Ureter (tissue), 1 donor: ENCODE measurements at places on chromosomes 7 and 10. TPM values are rescaled to one million over a fixed set of nuclear protein-coding genes. Genes with fewer than 3 reads are reported as not detected.

- DNase-seq: no peak
Measured at GRCh38 chr7:95609277-95609971, 13.1 kb upstream of the PDK4 start.

GRCh38 chr7:53218730-53219504, 183.5 kb downstream of the POM121L12 start:
- no peak for DNase-seq

GRCh38 chr10:59711871-59712494, 2.3 kb upstream of the SLC16A9 start:
- no peak for DNase-seq

DNA sequence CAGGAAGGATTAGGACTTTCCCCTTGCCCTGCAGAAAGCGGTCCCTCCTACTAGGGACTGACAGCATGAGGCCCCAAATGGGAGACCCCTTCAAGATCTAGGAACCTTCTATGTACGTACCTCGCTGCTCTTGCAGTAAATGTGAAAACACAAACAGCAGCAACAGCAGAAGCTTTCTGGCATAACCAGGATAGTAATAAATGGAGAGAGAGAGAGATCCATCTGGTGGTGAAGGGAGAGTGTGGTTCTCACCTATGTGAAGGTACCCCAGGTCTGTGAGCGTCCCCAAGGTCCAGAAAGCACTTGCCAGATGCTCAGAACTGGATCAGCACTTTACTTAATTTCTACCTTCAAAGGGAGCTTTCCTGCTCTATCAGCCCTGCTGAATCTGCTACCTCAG, 592.7 kb downstream of the PARD3 start:
- DNase-seq: no peak

GRCh38 chr10:3683560-3683959, 101.4 kb downstream of the KLF6 start:
- no peak for DNase-seq

GRCh38 chr7:132345543-132346129, 230.6 kb downstream of the PLXNA4 start:
- no peak for DNase-seq

DNA sequence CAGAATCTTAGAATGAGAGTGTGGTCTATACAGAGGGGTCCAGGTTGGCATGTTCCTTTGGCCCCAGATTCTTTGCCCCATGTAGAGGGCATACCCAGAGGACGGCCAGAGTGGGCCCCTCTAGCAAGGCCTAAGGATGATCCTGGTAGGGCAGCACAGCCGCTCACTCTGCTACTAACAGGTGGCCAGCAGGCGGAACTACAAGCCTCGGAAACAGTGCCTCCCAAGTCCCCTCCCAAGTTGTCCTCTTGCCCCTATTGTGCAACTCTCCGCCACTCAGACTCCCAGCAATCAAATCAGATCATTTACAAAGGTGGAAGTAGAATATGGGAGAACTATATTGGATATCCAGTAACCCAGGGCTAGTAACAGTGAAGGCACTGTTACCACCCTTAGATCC, 107.4 kb downstream of the STRA8 start:
- no peak for DNase-seq

GRCh38 chr7:41224063-41224763, 478.7 kb downstream of the INHBA start:
- peak; percentile 51 for DNase-seq

DNA sequence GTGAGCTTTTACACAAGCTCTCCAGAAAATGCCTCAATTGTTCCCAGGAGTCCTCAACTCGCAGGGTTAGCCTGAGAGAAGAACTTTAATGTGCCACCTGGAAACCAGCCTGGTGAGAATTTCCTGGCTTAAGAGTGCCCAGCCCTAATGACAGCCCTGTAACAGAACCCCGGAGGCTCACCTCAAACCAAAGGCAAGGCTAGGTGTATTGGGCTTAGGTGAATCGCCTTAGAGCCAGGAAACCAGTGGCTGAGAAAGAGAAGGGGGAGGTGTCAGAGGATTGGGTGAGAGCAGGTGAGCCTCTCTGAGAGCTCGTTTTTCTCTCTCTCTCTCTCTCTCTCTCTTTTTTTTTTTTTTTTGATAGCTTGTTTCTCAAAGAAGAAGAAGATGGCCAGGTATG, 7.3 kb downstream of the OCM2 start:
- no peak for DNase-seq

GRCh38 chr7:22445140-22445743, 54.7 kb downstream of the STEAP1B start:
- peak; percentile 55 for DNase-seq

- no peak for DNase-seq
Measured at GRCh38 chr7:11612737-11613136, 219.3 kb downstream of the THSD7A start.

DNA sequence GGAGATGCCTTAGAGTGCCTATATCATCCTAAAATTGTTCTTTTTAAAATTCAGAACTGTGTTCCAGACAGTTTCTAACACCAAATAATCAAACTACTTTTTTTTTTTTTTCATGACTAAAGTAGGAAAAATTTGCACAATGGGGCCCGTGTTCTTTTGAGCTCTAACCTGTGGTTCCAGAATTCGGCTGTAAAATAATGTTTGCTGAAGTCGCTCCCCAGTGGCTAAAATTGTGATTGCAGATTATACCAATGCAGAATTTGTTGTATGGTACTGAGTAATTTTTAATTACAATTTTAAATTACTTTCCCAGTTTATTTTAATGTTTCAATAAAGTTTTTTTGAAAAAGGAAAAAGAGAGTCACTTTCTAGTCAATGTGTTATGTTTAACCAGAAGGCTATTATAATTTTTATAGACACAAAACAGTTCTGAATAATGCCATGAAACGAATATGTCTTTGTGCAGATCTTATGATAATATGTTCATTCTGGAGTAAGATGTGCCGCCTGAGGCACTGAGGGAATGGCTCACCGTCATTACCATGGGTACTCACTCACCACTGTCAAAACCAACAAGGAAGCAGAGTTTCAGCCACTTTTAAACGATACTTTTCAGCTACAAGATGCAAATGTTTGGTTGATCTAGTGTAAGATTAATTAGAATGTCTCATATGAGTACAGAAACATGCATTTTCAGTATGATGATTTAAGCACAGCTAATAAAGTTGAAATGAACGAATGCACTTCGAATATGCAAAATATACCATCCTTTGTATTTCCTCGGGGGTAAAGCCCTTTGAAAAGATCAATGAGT, 173.6 kb downstream of the PRKCQ start:
- no peak for DNase-seq

- no peak for DNase-seq
Measured at GRCh38 chr7:147079083-147079482, 962.5 kb downstream of the CNTNAP2 start.

GRCh38 chr7:158236400-158236799, 351.2 kb downstream of the PTPRN2 start:
- no peak for DNase-seq

- peak; percentile 90 for DNase-seq
Measured at GRCh38 chr7:157138424-157139110, at the start of gene UBE3C. TSS of gene UBE3C (plus strand) at chr7:157138926. CDS start at chr7:157139273, 347 bp downstream.

DNA sequence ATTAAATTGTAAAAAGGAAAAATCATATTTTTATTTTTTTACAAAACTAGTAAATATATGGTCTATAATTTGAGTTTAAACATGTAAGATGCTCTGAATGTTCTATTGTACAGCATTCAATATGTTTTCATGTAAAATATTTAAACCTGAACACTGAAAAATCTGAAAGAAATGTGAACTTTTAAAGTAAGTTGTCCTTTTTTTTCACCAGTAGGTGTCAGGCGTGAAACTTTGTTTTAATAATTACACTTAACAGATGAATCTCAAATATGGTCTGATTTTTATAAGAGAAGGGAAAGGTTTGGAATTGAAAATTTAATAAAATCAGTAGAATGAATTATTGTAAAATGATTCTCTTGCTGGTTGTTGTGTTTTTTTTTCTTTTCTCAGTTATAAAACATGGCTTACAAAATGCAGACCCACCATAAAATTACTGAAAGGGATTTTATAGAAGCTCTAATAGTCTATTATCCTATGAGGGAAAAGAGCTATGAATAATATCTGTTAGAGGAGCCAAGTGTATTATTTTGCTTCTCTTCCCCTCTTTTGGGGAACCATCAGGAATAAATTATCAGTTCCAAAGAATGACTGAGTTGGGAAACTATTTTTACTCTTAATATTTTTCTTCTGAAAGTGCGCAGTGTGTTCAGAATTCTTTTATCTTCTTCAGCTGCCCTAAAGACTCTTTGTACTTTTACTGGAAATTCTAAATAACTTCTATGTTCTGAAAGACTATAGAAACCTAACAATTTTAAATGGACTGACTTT, 217.7 kb upstream of the FZD1 start:
- no peak for DNase-seq

DNA sequence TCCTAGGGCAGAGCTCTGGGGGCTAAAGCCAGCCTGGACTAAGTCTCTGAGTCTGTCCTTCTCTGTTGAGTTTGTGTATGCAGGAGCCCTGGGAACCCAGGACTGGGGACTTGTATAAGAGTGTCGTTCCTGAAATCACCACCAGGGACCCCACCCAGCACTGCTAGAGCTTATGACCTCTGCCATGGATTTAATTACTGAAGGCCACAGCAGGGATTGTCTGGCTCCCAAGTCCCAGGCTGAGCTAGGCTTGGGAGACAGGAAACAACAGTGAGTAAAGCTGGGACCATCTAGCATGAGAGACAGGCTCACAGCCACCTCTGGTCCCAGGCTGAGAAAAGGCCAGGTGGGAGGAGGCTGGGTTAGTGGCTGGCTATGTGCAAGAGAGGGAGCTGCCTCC, 1.4 kb upstream of the TSPAN15 start:
- DNase-seq: peak; percentile 57

GRCh38 chr7:157528785-157529341, 192.1 kb downstream of the DNAJB6 start:
- peak; percentile 20 for DNase-seq

DNA sequence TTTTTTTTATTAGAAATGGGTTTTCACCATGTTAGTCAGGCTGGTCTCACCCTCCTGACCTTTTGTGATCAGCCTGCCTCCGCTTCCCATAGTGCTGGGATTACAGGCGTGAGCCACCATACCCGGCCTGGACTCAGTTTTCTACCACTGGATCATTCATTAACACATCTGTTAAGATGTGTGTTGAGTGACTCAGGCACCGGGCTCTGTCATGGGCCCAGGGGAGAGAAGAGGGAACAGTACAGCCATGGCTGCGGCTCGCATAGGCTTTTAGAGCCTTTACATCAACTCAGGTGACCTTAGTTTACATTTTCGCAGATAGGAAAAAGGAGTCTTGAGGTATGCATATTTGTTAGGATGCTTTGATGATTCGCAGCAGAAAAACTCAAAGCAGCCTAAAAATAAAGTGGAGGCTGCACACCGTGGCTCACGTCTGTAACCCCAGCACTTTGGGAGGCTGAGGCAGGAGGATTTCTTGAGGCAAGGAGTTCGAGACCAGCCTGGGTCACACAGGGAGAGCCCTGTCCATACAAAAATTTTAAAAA, 3.1 kb upstream of the ARPC1B start:
- DNase-seq: no peak

- no peak for DNase-seq
Measured at GRCh38 chr7:75955331-75955955, 39.0 kb downstream of the TMEM120A start.

DNA sequence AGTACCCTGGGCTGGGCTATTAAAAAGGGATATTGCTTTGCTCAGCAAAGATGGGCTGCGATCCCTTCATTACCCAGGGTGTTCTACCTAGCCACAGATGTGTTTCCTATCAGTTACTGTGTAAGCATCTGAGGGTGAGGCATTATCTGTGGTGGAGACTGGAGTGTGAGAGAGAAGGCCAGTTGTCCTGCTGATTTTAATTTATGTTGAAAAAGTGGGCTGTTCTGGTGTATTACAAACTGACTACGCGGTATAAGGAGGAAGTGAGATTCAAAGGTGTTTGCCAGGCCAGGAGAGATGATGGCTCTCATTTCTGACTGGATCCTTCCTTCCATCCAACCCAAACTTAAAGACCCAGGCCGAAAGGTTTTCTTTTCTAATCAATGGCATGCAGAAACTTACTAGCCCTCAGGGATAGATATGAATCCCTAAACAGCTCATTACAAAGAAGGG, 7.6 kb downstream of the TCF7L2 start:
- DNase-seq: no peak

DNA sequence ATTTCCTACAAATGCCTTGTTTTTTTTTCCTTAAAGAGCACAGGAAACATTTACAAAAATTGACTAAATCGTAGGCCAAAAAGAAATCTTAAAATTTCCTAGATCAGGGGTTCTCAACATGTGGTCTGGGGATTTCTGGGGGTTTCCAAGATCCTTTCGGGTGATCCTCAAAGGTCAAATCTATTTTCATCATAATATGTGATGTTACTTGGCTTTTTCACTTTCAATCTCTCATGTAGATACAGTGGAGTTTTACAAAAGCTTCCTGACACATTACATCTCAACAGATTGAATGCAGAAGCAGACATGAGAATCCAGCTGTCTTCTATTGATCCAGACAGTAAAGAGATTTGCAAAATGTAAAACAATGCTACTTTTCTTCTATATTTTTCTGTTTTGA, 497.3 kb downstream of the INHBA start:
- no peak for DNase-seq

DNA sequence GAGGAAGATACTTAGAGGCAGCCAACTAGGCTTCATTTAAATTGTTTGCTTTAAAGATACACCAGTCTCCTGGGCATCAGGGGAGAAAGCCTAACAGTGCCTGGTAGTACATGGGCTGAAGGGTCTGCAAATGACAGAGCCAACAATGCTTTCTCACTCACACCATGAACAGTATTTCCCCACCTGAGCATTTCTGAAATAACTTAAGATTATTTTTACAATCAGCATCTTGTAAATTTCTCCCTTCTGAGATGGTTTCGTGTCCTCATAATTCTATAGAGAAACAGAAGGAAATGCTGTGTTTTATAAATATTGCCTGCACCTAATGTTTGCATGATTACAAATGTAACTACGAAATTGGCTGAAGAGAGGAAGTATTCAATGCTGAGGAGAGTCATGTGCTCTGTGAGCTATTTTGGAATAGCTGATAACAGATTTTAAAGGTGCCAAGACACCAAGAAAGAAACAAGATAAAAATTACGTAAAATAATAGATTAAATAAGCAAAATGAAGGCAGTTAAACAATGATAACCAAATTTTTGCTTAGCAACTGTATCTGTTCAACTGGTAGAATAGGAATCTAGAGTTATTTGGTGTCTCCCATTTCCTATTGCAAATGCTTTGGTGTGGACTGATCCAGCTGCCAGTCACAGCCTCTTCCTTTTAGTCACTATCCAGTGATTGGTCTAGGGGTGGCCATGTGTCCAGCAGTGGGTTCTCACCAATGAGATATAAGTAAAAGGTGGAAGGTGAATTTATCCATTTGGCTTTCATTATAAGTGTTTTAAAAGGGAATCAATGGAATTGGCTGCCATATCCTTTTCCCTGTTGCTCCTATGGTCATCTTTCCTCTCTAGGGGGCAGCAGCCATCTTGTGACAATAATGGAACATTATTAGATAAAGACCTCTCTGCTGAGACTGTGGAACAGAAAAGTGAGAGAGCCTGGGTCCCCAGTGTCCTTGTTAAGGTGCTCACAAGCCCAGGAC, 167.9 kb upstream of the SLC26A5 start:
- DNase-seq: no peak

GRCh38 chr10:128660726-128661125, 534.5 kb upstream of the MKI67 start:
- no peak for DNase-seq

Gene SHTN1
- 17.1 TPM for total RNA-seq

Gene LIPJ
- total RNA-seq: 0.39 TPM

Gene EXOSC1
- total RNA-seq: 41.2 TPM

Gene FAM24B
- 6.4 TPM for total RNA-seq

Gene PLPP4
- not detected for total RNA-seq

Gene PTF1A
- total RNA-seq: not detected

Gene C10orf53
- total RNA-seq: not detected

Gene NCF1
- 1.9 TPM for total RNA-seq

Gene GDF10
- total RNA-seq: 1.5 TPM

Gene ZNF248
- 17.6 TPM for total RNA-seq

Gene GALNT17
- total RNA-seq: 6.0 TPM

Gene GSTO2
- 47.0 TPM for total RNA-seq

Gene CLIP2
- 20.0 TPM for total RNA-seq
